ENCODE measurements at places on chromosomes 7 and 10.
A peak's percentile ranks its signal among the peaks of the same experiment; 100 is the strongest.

DNA sequence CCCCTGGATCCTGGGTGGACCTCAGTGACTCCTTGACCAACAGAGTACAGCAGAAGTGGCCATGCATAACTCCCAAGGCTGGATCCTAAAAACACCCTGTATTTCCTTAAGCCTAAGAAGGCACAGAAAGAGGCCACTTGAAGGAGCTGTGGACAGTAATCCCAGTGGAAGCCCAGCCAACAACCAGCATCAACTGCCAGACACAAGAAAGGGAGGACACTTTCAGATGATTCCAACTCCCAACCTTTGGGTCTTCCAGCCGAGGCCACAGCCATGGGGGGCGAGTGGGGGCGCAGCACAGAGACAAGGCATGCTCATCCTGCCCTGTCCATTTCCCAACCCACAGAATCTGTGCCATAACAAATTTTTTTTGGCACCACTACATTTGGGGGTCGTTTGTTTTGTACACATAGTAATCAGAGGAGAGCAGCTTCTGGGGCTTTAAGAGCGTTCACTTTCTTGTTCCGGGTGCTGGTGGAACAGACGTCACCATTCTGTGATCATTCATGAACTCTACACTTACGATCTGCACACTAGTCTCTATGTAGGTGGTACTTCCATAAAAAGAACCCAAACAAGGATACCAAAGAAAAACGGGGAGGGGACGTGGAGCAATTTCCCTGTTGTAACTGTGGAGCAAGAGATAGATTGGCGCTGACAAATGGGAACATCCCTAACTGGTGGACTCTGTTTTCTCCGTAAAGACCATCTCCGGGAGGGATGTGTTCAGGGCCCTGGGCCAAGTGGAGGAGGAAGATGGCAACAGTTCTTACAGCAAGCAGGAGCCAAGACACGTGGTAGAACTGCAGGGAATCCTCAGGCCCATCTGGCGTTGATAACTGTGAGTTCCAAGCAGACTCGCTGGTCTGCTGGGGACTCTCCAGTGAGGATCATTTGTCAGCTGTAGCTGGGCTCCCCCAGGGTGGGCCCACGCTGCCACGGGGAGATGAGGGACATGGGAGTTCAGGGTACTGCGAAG is 6.0 kb upstream of the SLC29A3 start:
- no peak for DNase-seq

- DNase-seq: no peak
Observed at GRCh38 chr7:55180963-55181542, 162.2 kb downstream of the EGFR start.

DNA sequence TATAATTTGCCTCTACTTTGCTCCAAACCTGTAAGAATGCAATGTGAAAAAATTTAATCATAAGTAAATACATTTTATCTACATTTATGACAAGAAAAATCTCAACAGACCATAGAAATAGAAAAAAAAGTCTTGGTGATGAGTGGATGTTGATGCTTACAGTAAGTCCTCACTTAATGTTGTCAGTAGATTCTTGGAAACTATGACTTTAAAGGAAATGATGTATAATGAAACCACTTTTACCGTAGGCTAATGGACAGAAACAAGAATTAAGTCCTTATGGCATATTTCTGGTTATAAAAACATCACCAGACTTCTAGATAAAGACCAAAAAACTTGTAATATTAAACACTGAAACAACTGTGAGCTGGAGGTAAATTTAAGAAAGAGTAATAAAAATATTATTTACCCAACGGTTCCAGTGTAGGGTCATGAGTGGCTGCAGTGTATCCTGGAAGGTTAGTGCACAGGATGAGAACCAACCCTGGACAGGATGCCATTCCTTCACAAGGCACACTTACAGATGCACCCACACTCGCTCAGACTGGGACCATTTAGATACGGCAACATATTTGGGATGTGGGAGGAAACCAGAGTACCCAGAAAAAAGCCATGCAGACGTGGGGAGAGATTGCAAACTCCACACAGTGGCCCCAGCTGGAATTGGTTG is 76.3 kb downstream of the GLCCI1 start:
- no peak for DNase-seq

- no peak for DNase-seq
Observed at GRCh38 chr10:96960872-96961271, 128.8 kb downstream of the LCOR start.

GRCh38 chr7:121385800-121386179 is 10.3 kb downstream of the FAM3C start:
- DNase-seq: no peak

GRCh38 chr7:118626739-118627138 is 402.2 kb downstream of the ANKRD7 start:
- DNase-seq: no peak

- DNase-seq: no peak
Observed at GRCh38 chr10:1187855-1188557, 131.8 kb downstream of the WDR37 start.

DNA sequence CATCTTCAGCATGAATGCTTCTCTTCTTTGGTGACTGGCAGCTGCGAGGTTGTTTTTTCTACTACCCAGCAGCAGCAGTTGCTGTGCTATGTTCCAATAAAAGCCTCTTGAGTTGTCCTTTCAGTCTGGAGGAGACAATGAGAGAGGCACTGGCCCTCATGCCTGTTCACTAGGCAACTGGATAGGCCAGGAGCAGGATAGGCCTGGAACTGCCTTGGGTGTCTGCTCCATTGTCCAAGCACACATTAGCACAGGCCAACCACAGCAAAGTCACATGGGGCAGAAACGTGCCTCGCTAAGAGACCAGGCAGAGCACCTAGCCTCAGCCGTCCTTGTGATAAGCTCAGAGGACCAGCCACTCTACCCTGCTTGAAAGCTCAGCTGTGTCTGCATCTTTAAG is 76.9 kb upstream of the PDCD4 start:
- no peak for DNase-seq

- DNase-seq: no peak
Observed at GRCh38 chr7:95730493-95731280, 41.7 kb upstream of the DYNC1I1 start.

DNA sequence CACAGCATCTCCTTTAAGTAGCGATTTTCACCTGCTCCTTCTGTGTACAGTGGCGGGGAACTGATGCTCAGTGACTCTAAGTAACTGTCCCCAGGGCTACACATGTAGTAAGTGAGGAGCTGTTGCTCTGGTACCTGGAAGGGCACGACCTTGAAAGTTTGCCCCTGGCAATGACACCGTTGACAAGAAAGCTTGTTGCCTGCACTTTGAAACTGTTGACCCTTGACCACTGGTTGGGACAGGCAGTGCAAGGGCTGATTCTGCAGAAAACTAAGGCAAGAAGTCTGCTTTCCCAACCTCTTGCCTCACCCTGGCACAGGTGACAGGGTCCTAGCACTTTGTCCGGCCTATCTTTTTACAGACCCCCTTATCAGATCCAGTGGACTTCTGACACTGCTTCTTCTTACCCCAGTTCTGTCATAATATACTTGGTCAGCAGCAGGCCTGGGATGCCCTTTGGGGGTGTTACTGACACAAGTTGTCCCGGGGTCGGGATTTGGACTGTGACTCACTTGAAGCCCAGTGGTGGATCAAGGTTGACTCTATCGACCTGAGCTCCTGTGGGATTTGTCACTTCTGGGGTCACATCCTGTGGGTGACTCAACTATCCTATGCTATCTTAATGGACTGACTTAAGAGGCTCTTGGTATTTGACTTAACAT is 5.8 kb downstream of the ACSL5 start:
- no peak for DNase-seq

- peak; percentile 53 for DNase-seq
Observed at GRCh38 chr10:113158183-113158582, 208.1 kb downstream of the TCF7L2 start.

DNA sequence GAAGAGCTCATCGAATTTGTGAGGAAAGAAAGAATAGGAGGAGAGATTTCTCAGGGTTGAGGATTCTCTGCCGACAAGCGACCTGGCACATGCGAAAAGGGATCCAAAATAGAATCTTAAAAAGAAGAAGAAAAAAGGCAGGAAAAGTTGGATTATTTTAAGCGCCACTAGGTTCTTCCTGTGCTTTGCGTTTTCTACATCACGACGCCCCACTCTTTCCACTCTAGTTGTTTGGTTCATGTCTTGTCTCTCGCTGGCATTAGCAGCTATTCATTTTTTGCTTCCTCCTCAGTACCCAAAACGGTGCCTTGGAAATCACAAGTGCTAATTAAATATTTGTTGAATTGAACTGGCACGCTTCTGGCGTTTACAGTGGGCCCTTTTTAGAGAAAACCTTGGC is 674 bp upstream of the FRA10AC1 start:
- DNase-seq: no peak

DNA sequence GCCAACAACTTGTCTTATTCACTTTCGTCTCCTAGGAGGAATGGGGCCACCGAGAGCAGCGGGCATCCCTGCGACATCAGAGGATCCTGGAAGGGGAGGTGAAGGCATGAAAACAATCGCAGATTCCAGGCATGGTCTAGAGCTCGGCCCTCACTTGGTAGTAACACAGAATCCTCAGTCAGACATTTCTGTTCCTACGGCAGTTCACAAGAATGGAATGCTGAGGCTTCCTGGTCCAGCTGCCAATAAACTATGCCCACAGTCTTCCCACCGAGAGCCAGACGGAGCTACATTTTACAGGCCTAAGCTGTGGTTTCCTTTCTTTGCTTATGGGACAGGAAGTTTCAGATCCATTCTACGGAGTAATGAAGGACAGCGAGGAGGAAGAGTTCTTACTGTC is 75.8 kb downstream of the OR13A1 start:
- DNase-seq: no peak

DNA sequence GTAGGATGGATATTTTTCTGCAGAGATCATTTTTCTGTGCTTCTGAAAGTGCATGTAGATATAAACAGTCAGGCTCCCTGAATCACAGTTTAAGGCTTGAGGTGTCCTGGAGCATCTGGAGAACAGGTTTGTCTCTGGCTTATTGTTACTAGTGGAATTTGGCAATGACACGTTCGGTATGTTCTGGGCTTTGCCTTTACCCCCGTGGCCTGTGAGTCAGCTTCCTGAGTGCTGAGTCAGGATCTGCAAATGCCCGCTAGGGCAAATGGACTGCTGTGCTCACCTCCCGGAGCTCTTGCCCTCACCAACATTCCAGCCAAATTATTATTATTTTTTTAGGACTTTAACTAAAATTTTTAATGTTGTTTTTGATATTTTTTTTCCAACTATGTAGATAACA is 192.5 kb upstream of the PRSS1 start:
- no peak for DNase-seq

DNA sequence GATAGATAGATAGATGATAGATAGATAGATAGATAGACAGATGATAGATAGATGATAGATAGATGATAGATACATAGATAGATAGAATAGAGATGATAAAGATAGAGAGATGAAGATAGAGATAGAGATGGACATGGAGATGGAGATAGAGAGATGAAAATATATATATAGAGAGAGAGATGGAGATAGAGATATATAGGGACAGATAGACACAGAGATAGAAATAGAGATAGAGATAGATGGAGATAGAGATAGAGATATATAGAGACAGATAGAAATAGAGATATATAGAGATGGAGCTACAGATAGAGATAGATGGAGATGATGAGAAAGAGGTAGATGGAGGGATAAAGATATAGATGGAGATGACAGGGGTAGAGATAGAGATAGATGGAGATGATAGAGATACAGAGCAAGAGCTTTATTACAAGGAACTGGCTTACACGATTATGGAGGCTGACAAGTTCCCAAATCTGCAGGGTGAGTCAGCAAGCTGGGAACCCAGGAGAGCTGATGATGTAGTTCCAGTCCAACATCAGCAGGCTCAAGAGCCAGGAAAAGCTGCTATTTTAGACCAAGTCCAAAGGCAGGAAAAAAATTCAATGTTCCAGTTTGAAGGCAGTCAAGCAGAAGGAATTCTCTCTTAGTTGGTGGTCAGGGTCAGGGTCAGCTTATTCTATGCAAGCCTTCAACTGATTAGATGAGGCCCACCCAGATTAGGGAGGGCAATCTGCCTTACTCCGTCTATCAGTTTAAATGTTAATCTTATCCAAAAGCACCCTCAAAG is 37.1 kb downstream of the CAV1 start:
- no peak for DNase-seq

GRCh38 chr7:132750530-132751217 is 174.4 kb upstream of the PLXNA4 start:
- no peak for DNase-seq

GRCh38 chr7:77549106-77549870 is 12.2 kb downstream of the PTPN12 start:
- no peak for DNase-seq

GRCh38 chr10:127881262-127881661 is 11.5 kb downstream of the CLRN3 start:
- no peak for DNase-seq

DNA sequence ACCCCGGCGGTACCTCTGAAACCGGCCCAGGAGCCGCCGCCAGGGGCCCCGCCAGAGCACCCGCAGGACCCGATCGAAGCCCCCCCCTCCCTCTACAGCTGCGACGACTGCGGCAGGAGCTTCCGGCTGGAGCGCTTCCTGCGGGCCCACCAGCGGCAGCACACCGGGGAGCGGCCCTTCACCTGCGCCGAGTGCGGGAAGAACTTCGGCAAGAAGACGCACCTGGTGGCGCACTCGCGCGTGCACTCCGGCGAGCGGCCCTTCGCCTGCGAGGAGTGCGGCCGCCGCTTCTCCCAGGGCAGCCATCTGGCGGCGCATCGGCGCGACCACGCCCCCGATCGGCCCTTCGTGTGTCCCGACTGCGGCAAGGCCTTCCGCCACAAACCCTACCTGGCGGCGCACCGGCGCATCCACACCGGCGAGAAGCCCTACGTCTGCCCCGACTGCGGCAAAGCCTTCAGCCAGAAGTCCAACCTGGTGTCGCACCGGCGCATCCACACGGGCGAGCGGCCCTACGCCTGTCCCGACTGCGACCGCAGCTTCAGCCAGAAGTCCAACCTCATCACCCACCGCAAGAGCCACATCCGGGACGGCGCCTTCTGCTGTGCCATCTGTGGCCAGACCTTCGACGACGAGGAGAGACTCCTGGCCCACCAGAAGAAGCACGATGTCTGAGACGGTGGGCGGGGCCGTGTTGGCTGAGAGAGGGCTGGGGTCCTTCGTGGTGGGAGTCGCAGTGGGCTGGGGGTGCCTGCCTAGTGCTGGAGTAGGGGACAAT is 3.8 kb downstream of the REPIN1 start:
- DNase-seq: no peak

- DNase-seq: no peak
Observed at GRCh38 chr7:18461785-18462467, 33.6 kb upstream of the HDAC9 start.

DNA sequence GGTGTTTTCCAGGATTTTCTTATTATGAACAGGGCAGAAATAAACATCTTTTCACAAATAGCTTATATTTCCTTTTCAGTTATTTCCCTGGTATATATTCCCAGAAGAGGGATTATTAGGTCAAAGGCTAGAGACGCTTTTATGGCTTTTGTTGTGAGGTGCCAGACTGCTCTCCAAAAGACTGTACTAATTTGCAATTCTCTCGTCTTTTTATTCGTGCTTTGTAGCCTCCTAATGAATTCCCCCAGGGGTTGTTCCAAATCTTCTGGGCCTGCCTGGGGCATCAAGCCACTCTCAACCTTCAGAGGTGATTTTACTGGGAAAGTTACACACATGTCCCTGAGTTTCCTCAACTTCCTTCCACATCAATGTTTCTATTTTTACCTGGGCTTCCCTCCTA is 34.0 kb upstream of the R3HCC1L start:
- no peak for DNase-seq
